ENCODE measurements at places on chromosomes 12 and 14.

GRCh38 chr12:125683748-125684381 is 618.6 kb downstream of the AACS start:
- DNase-seq = no peak

GRCh38 chr12:1643043-1643442 is 14.0 kb downstream of the WNT5B start:
- no peak for DNase-seq

- peak; percentile 53 for DNase-seq
These were observed 938 bp downstream of the RALGAPA1 start for GRCh38 chr14:35808076-35808637.

GRCh38 chr14:53526200-53526599 is 373.1 kb upstream of the DDHD1 start:
- DNase-seq = no peak

DNA sequence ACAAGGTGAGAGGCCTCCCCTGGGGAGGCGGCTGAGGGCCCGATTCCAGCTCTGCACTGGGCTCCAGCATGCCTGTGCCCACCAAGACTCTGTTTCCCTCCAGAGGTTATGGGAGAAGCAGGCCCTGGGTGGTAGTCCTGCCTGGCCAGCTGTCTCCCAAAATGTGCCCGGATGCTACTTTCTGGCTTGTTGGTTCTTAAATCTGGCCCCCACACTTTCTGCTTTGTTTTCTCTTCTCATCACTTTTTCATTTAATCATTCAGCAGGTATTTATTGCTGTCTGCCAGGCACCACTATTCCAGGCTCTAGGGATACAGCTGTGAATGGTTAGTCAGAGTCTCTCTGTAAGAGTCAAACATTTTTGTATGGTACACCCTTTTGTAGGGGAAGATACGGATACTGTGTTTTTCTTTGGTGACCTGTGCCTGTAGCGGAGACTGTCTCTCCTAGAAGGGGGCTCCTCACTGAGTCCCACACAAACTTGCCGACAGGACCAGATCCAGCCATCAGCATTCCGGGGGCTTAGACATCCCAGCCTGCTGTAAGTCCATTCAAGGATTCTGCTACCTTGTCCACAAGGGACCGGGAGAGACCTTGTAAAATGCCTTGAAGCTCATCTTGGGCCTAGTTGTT is 3.8 kb downstream of the DHRS2 start:
- no peak for DNase-seq

GRCh38 chr14:91754819-91755218 is 22.9 kb upstream of the CATSPERB start:
- DNase-seq = no peak

GRCh38 chr14:35532783-35533356 is 1.1 kb upstream of the INSM2 start:
- DNase-seq = peak; percentile 18

GRCh38 chr14:70098250-70098809 is 90.4 kb downstream of the SLC8A3 start:
- no peak for DNase-seq

DNA sequence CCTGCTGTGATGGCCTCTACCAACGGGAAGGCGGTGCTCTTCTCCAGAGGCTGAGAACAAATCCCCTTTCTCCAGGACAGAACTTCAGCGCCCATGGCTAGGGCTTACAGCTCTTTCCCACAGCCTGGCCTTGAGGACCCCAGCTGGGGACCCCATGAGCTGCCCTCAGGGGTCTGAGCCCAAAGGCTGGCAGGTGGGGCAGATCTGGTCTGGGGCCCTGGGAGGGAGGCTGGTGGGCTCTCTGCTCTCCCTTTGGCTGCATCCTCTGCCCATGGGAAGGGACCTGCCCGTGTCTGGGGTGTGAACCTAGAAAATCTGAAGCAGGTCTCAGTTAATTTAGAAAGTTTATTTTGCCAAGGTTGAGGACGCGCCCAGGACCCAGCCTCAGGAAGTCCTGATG is 322.1 kb downstream of the ADGRD1 start:
- no peak for DNase-seq

DNA sequence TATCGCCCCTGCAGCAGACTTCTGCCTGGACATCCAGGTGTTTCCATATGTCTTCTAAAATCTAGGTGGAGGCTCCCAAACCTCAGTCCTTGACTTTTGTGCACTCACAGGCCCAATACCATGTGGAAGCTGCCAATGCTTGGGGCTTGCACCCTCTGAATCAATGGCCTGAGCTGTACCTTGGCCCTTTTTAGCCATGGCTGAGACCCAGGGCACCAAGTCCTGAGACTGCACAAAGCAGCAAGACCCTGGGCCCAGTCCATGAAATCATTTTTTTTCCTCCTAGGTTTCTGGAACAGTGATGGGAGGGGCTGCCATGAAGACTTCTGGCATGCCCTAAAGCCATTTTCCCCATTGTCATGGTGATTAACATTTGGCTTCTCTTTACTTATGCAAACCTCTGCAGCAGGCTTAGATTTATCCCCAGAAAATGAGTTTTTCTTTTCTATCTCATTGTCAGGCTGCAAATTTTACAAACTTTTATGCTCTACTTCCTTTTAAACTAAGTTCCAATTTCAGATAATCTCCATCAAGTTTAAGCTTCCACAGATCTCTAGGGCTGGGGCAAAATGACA is 1445.8 kb upstream of the FLRT2 start:
- no peak for DNase-seq

DNA sequence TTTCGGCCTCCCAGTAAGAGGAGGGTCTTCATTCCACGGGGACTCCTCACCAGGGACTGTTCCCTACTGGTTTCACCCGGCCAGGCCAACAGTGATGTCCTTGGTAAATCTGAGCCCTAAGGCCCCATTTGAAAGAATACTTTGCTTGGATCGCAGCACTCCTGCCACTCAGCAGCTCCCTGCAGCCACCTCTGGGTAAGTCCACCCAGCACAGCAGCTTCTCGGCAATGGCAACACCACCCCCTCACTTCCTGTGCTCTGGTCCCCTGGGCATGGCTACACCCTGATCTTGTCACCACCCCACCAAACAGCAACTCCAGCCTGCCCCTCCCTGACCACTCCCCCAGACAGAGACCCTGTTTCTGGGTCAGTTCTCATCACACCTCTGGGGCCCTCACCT is 100.3 kb downstream of the SETD3 start:
- no peak for DNase-seq

GRCh38 chr12:94057262-94058151 is 90.9 kb upstream of the PLXNC1 start:
- DNase-seq = no peak

Measured in foreskin keratinocyte (primary cell).